ENCODE measurements at places on chromosomes 4 and X.

- H3K27ac ChIP-seq, result no peak overlapping the region
- no peaks in the 10 kb centered on the region for H3K36me3 ChIP-seq
- H3K4me1 ChIP-seq, result peaks cover 9% of the 10 kb centered on the region
- H3K4me3 ChIP-seq, result no peak overlapping the region
- DNase-seq, result no peak
Observed at GRCh38 chrX:108049649-108050048, 4.8 kb downstream of the VSIG1 start.

GRCh38 chrX:76555816-76556215 is 128.3 kb downstream of the MAGEE1 start:
- H3K4me1 ChIP-seq, result no peaks in the 10 kb centered on the region
- no peak overlapping the region for H3K27ac ChIP-seq
- DNase-seq, result peak; percentile 12
- H3K36me3 ChIP-seq, result peaks cover 6% of the 10 kb centered on the region
- H3K4me3 ChIP-seq, result no peak overlapping the region

- DNase-seq, result no peak
- H3K4me1 ChIP-seq, result peaks cover 37% of the 10 kb centered on the region
- no peaks in the 10 kb centered on the region for H3K36me3 ChIP-seq
Observed at GRCh38 chr4:109947918-109948317, 35.2 kb downstream of the EGF start.

DNA sequence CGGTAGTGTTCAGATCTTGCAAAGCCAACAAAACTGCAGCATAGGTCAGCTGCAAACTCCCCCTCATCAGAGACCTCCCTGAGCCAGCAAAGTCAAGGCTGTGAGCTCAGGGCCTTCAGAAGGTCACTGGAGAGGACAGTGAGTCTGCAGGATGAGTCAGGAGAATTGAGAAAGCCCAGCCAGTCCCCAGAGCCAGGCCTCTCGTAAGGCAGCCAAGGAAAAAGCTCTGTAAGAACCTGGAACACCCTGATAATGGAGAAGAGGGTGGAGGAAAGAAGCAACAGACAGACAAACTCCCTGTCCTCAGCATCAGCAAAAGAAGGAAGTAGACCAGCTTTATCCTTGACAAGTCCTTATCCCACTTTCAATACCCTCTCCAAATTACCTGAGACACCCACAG is 33.0 kb downstream of the GRIA3 start:
- H3K4me1 ChIP-seq, result no peaks in the 10 kb centered on the region
- no peak overlapping the region for H3K27ac ChIP-seq
- DNase-seq, result no peak
- no peaks in the 10 kb centered on the region for H3K27me3 ChIP-seq

- DNase-seq, result no peak
- H3K27me3 ChIP-seq, result no peaks in the 10 kb centered on the region
- H3K36me3 ChIP-seq, result no peaks in the 10 kb centered on the region
Observed at GRCh38 chr4:117783716-117784115, 250.6 kb upstream of the NDST3 start.

DNA sequence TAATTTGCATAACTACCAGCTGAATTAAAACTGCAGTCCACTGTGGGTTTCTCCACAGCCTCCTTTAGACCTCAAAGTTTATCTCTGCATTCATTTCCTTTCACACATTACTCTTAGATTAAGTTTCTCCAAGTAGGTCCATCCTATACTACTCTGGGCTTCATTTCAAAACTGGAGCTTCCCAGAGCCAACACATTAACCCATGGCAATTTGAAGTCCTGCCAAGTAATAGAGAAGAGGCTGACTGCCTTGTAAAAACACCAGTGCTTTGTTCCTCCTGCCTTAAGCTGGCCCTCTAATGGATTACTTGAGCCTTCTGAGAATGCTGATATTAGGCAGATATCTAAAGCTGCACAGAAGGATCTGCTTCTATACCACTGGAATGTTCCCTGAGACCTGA is 997.2 kb upstream of the SLIT2 start:
- no peaks in the 10 kb centered on the region for H3K36me3 ChIP-seq
- H3K27ac ChIP-seq, result no peak overlapping the region
- no peaks in the 10 kb centered on the region for H3K4me1 ChIP-seq

DNA sequence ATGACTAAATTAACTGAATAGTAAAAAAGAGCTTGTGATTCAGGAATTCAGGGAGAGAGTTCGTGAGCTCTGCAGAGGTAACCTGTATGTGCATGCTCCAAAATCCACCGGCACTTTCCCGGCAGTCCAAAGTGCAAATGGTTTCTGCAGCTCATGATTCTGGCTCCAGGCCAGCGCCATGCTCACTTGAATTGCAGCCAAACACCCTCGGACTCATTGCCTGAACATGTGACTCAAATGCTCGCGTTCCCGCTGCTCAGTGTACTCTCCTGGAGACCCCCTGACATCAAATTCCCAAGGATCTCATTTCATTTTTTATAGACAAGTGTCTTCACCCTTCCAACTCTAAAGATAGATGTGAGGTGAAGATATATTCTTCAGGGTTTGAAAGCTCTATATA is 44.1 kb upstream of the SH3RF1 start:
- no peak for DNase-seq
- no peaks in the 10 kb centered on the region for H3K4me1 ChIP-seq
- H3K36me3 ChIP-seq, result no peaks in the 10 kb centered on the region
- H3K27ac ChIP-seq, result no peak overlapping the region

Data from activated CD4-positive, alpha-beta memory T cell treated with anti-CD3 and anti-CD28 coated beads for 36 hours (primary cell).